Left ventricle myocardium inferior (tissue), 1 donor: ENCODE measurements at places on chromosomes 4 and X. TPM values are rescaled to one million over a fixed set of nuclear protein-coding genes. Genes with fewer than 3 reads are reported as not detected.

Gene MAP9
- total RNA-seq = 6.6 TPM

Gene TRAM1L1
- total RNA-seq = 0.82 TPM

Gene CBR4
- total RNA-seq = 25.9 TPM

- H3K36me3 ChIP-seq = no peaks in the 10 kb centered on the region
- H3K4me1 ChIP-seq = no peaks in the 10 kb centered on the region
- no peak overlapping the region for H3K4me3 ChIP-seq
- H3K27me3 ChIP-seq = no peaks in the 10 kb centered on the region
These were observed 28.6 kb upstream of the NFKB1 start for GRCh38 chr4:102472441-102473013.

- no peak overlapping the region for H3K4me3 ChIP-seq
- H3K27me3 ChIP-seq = no peaks in the 10 kb centered on the region
- H3K4me1 ChIP-seq = no peaks in the 10 kb centered on the region
- H3K36me3 ChIP-seq = no peaks in the 10 kb centered on the region
- DNase-seq = no peak
- no peak overlapping the region for H3K27ac ChIP-seq
These were observed 264.5 kb downstream of the RCHY1 start for GRCh38 chr4:75249739-75250138.

DNA sequence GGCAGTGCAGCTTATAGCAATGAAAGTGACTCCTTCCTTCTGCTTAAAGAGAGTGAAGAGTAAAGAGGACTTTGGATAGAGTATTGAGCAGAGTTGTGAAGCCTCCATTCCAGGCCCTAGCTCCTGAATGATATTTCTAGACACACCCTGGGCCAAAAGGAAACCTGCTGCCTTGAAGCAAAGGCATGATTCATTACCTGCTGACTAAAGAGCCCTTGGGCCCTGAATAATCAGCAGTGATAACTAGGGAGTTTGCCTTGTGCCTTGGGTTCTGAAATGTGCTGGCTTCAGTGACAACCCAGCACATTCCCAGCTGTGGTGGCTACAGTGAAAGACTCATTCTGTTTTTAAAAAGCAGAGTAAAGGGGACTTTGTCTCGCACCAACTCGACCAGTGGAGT is 49.2 kb downstream of the STPG2 start:
- H3K27me3 ChIP-seq = no peaks in the 10 kb centered on the region
- no peaks in the 10 kb centered on the region for H3K36me3 ChIP-seq
- H3K4me1 ChIP-seq = no peaks in the 10 kb centered on the region
- H3K27ac ChIP-seq = no peak overlapping the region

GRCh38 chrX:107272431-107272921 is 66.1 kb downstream of the DNAAF6 start:
- H3K4me1 ChIP-seq = no peaks in the 10 kb centered on the region
- no peak overlapping the region for H3K27ac ChIP-seq
- H3K27me3 ChIP-seq = peaks cover 30% of the 10 kb centered on the region

DNA sequence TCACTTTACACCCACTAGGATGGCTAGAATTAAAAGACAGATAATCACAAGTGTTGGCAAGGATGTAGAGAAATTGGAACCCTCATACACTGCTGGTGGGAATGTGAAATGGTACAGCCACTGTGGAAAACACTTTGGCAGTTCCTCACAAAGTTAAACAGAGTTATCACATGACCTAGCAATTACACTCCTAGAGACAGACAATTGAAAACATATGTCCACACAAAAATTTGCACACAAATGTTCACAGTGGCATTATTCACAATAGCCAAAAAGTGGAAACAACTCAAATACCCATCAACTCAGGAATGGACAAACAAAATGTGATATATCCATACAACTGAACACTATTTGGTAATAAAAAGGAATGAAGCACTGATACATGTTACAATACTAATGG is 5.7 kb downstream of the ZNF280C start:
- H3K4me1 ChIP-seq = peaks cover 9% of the 10 kb centered on the region
- DNase-seq = no peak
- no peaks in the 10 kb centered on the region for H3K36me3 ChIP-seq
- no peak overlapping the region for H3K27ac ChIP-seq
- no peaks in the 10 kb centered on the region for H3K27me3 ChIP-seq

DNA sequence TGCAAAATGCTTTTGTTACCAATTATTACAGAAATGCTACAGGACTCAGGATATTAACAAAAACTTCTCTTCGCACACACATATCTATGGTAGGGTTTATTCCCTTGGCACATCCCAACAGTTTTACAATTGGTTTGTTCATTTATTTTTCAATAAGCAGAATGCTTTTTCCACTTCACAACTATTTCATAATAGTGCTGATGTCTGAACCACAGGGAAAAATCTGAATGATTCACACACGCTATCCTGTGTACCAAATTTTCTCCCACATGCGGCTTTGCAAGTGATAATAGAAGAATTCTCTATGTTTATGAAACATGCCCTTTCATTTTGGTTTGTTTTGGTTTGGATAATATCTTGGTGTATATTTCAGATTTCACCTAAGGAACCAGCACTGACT is 725.7 kb upstream of the TENM3 start:
- H3K36me3 ChIP-seq = no peaks in the 10 kb centered on the region
- H3K4me1 ChIP-seq = no peaks in the 10 kb centered on the region
- H3K27me3 ChIP-seq = no peaks in the 10 kb centered on the region
- no peak overlapping the region for H3K4me3 ChIP-seq
- no peak for DNase-seq

- no peaks in the 10 kb centered on the region for H3K36me3 ChIP-seq
- peaks cover 5% of the 10 kb centered on the region for H3K4me1 ChIP-seq
- no peak overlapping the region for H3K4me3 ChIP-seq
- DNase-seq = no peak
- no peak overlapping the region for H3K27ac ChIP-seq
These were observed 32.8 kb upstream of the DCLK2 start for GRCh38 chr4:150045410-150045809.

DNA sequence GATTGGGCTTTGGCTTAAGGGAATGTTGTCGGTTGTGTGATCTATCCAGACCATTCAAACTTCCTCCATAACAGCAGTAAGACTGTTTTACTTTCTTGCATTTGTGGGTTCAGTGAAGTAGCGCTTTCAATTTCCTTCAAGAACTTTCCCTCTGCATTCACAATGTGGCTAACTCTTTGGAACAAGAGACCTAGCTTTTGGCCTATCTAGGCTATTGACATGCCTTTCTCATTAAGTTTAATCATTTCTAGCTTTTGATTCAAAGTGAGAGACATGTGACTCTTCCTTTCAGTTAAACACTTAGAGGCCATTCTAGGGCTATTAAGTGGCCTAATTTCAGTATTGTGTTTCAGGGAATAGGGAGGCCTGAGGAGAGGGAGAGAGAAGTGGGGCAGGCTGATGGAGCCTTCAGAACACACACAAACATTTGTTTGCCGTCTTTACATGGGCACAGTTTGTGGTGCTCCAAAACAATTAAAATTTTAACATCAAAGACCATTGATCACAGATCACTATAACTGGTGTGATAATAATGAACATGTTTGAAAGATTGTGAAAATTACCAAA is 34.1 kb downstream of the ADH5 start:
- peaks cover 29% of the 10 kb centered on the region for H3K4me1 ChIP-seq
- H3K36me3 ChIP-seq = peaks cover 56% of the 10 kb centered on the region
- DNase-seq = no peak

- H3K4me1 ChIP-seq = no peaks in the 10 kb centered on the region
- H3K4me3 ChIP-seq = no peak overlapping the region
- H3K27ac ChIP-seq = peak overlapping the region; percentile 16
- peaks cover 6% of the 10 kb centered on the region for H3K36me3 ChIP-seq
- H3K27me3 ChIP-seq = no peaks in the 10 kb centered on the region
- no peak for DNase-seq
These were observed 24.0 kb downstream of the TAB3 start for GRCh38 chrX:30865015-30865414.

DNA sequence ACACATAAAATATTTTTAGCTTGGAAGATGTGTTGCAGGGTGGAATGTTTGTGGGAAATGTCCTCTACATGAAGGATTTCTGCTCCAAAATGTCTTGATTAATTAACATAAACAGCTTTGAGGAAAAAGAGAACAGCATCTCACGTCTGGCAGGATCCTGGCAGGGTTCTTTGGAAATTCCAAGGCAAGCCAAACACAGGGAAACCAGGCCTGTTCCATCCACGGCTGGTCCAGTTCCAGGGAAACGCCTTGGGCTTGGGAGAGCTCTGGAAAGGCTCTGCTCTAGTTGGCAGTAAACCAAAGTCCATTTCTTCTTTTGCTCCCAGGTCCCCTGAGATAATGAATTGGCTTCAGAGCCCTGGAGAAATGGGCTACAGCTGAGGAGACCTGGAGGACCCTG is 42.4 kb upstream of the GAB1 start:
- no peaks in the 10 kb centered on the region for H3K27me3 ChIP-seq
- peak overlapping the region; percentile 70 for H3K27ac ChIP-seq
- no peak overlapping the region for H3K4me3 ChIP-seq
- peak; percentile 85 for DNase-seq
